Fibroblast of skin of abdomen (primary cell): ENCODE measurements at places on chromosomes 2 and 18.
A peak's percentile ranks its signal among the peaks of the same experiment; 100 is the strongest.

DNA sequence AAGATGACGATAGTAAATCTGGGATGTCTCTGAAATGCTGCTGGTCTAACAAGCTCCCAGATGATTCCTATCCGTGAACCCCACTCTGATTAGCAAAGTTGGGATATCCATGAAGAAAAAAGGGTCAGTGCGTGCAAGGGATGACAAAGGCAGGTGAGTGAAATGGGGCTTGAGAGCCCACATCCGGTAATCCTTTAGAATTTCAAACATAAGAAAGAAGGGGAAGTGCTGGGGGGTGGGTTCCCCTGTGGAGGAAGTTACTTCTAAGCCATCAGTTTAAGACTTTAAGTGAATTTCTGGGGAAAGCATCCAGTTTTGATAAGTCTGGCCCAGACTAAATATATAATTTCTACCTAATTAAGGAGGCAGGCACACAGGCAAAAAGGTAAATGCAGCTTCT is 209.5 kb downstream of the DPP10 start:
- DNase-seq = no peak

DNA sequence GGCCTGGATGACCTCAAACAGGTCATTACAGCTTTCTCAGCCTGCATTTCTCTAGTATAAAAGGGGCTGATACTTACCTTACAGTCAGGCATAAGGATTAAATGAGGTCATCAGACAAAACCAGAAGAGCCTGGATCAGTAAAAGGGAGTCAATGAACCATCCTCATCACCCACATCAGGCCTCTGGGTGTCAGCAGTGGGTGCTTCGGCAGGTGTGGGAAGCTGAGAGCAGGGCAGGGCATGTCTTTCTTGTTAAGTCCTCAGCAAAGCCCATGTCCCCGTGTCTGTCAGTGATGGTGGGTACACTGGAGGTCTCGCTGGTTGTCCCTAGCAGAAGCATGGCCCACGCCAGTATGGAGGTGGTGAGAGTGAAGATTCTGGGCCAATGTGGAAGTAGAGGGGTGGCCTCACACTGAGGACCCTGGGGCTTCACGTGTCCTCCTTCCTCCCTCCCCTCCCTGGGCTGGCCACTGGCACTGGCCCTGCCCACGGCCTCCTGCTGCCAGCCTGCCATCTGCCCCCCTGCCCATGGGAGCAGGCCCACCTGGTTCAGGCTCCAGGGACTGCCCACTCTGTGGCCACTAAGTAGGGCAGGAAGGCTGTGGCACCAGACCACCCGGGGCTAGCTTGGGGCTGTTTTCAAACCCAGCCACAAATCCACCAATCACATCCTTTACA is 4.4 kb downstream of the ADRA2B start:
- no peak for DNase-seq

DNA sequence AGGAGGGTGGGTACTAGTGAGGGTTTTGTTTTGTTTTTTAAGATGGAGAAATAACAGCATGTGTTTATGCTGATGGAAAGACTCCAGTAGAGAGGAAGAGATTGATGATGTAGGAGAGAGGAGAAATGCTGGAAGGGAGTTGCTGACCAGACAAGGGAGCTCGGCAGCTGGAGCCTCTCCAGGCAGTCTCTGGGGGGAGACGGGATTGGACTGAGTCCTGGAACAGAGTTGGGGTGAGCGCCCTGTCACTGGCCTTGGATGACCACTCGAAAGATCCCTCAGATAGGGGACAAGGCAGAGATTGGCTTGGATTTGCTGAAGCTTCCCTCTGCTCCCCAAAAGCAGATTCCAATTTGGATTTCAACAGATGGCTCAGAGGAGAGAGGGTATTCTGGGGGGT is 197.7 kb downstream of the NAPG start:
- no peak for DNase-seq

DNA sequence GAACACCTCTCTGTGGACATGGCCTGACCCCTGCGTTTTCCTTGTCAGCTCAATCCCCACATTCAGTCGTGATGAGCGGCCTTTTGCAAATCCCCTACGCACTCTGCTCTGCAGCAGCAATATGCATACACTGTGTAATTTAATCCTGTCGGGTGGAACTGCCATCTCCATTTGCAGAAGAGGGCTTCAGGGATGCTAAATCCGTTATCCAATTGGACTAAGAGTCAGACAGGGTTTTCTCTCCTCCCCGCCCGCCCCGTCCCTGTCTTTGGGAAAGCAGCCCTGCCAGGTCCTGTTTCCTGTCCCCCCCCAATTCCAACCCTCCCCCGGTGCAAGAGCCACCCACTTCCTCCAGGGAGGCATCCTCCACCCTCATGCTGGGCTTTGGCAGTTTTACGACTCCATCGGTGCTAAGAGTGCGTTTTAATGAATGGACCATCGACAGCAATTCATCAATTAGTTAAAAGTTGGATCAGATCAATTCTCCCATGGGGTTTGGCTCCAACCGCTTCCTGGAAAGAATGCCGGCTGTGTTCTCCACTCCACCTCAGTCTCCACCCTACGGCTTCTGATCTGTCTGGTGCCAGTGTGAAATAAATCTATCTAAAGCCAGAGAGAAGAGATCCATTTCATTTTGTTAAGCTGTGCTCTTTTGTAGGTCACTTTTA is 53.5 kb upstream of the ASAP2 start:
- DNase-seq = peak; percentile 36

DNA sequence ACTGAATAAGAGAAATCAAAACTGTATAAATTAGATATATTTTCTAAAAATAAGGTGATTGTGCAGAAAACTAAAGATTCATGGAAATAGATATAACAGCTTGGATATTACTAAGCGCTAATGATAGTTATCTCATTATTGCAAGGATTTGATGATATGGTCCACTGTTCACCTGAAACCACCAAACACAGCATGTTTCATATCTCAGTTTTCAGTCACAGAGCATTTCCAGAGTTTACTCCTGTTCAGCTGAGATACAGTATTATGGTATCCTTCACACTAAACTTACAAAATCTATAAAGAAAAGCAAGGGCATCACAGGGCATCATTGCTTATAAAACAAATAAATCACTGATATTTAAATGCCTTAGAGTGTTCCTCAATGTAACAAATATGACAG is 591.6 kb downstream of the ERBB4 start:
- DNase-seq = no peak
